ENCODE measurements at places on chromosomes 13 and 19.

GRCh38 chr13:113275387-113275786, 21.7 kb upstream of the LAMP1 start:
- peak; percentile 70 for DNase-seq

DNA sequence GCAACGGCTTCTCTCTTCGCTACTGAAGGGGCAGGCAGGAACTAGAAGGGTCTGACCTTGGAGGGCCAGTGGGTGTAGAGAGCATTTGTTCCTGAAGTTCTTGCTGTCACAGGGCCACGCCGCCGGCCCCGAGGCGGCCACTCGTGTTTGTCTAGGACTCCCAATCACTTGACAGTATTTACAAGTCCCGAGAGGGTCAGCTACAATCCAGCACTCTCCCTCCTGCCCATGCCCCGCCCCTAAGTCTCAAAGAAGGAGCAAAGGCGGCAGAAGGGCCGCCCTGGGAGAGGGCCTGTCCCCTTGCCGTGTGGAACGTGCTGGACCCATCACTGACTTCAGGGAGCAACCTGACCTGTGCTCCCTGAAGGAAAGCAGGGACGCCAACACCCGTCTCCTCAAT, 118.5 kb downstream of the STK24 start:
- no peak for DNase-seq

- DNase-seq: no peak
Observed at GRCh38 chr19:29643361-29643935, 21.8 kb upstream of the PLEKHF1 start.

DNA sequence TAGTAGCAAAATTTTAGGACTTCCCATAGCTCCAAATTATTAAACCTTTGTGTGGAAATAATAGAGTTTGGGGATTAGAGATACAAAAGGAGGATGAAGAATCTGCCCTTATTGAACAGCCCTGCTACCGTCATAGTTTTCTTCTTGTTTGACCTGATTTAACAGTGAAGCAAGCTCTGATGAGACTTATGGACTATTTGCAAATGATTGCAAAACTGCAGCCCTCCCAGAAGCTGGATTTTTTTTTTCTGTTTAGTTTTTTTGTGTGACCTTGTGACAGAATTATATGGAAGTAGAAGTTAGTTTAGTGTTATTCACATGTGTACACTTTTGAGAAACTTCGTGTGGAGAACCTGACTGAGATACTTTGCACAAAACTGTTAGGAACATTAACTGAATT, 267.8 kb downstream of the KCNRG start:
- no peak for DNase-seq

- DNase-seq: no peak
Observed at GRCh38 chr13:42270857-42271215, 1.1 kb upstream of the AKAP11 start.

GRCh38 chr13:46654951-46655350, 102.0 kb downstream of the LRCH1 start:
- no peak for DNase-seq

DNA sequence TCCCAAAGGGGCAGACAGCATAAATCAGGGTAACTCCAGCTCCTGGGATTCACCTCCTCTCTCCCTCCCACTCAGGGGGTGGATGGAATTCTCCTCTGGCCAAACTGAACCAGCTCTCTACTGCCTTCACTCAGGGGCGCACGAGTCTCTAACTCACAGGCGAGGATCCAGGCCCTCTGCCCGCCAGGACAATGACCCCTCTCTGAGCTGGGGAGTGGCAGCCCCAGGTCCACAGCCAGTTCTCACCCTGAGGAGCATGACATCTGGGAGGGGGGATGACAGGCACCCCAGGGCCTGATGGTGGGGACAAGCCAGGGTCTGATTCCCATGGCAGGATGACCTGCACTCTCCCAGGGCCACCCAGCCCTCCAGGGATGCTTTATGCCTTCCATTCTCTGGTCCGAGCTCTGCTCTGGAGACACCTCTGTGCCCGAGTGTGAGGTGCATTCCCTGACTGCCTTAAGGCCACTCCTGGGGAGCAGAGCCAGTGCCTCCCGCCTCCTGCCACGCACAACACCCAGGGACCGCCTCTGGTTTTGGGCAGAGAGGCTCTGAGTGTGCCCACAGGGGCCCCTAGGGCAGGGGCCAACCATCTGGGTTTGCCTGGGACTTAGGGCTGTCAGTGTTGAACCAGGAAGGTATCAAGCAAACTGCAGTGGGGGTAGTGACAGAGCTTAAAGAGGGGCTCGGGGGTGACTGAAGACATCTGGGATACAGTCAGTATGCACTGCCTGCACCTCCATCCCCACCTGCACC, 66.2 kb downstream of the GNG7 start:
- DNase-seq: no peak

DNA sequence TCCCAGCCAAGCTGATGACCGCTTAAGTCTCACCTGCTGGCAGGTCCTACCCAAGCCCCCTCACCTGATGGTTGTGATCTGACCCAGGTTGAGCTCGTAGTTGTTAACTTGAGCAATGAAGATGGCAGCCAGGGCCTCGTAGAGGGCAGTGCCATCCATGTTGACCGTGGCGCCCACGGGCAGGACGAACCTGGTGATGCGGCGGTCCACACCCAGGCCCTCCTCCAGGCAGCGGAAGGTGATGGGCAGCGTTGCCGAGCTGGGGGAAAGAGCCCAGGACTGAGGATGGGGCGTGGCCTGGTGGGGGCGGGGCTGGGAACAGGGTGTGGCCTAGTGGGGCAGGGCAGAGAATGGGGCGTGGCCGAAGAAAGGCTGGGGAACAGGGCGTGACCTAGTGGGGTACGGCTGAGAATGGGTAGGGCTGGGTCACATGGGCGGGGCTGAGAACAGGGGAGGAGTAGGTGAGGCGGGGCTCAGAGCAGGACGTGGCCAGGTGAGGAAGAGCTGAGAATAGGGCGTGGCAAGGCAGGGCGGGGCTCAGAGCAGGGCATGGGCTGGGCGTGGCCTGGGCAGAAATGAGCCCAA, 12.9 kb downstream of the OR7C2 start:
- DNase-seq: no peak

- DNase-seq: no peak
Observed at GRCh38 chr13:40153516-40153915, 498.1 kb downstream of the COG6 start.

- peak; percentile 29 for DNase-seq
Observed at GRCh38 chr13:110628477-110628793, 13.1 kb downstream of the NAXD start.

DNA sequence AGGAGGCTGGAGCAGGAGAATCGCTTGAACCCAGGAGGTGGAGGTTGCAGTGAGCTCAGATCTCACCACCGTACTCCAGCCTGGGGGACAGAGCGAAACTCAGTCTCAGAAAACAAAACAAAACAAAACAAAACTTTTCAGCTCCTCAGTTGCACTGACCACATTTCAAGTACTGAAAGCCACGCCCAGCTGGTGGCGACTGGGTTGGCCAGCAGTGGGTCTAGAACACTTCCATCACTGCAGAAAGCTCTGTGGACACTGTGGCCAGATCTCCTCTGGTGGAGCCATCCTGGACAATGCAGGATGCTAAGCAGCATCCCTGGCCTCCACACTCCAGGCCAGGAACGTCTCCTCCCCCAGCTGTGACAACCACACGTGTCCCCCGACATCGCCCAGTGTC, 21.1 kb downstream of the TLE2 start:
- no peak for DNase-seq

- DNase-seq: no peak
Observed at GRCh38 chr13:25225970-25226369, 53.9 kb upstream of the AMER2 start.

DNA sequence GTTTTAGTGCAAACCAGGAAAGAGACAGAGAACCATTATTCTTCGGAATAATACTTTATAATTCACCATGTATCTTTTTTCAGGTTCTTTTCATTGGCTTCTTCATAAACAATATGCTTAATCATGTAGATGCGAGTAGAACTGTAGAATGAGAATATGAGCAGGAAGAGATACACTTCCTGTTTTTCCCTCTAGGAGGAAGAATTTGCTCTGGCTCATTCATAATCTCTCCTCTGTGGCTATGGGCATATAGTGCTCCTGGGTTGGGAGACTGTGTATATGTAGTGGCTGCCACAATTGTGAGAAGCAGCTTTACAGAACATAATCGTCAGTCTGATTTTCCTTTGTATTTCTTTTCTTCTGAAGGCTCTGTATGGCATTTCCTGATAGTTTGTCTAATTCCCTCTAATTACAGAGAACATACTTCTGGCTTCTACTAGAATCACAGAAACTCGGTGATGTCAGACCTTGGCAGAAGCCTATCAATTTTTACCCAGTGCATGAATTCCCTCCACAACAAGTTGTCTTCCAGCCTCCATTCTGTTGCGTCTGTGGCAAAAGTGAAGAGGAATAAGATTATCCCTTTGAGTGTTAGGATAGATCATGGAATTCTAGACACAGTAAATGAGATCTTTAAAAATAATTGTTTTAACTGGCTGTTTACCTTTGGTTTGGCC, 2.9 kb upstream of the DCLK1 start:
- DNase-seq: peak; percentile 53

GRCh38 chr19:51016798-51017683, 2.5 kb downstream of the KLK10 start:
- peak; percentile 39 for DNase-seq

GRCh38 chr13:105343134-105343806, 1192.2 kb downstream of the EFNB2 start:
- DNase-seq: peak; percentile 22

- no peak for DNase-seq
Observed at GRCh38 chr13:98450539-98451111, 126.3 kb downstream of the STK24 start.

GRCh38 chr19:11288349-11288748, 7.6 kb upstream of the TSPAN16 start:
- DNase-seq: peak; percentile 50

DNA sequence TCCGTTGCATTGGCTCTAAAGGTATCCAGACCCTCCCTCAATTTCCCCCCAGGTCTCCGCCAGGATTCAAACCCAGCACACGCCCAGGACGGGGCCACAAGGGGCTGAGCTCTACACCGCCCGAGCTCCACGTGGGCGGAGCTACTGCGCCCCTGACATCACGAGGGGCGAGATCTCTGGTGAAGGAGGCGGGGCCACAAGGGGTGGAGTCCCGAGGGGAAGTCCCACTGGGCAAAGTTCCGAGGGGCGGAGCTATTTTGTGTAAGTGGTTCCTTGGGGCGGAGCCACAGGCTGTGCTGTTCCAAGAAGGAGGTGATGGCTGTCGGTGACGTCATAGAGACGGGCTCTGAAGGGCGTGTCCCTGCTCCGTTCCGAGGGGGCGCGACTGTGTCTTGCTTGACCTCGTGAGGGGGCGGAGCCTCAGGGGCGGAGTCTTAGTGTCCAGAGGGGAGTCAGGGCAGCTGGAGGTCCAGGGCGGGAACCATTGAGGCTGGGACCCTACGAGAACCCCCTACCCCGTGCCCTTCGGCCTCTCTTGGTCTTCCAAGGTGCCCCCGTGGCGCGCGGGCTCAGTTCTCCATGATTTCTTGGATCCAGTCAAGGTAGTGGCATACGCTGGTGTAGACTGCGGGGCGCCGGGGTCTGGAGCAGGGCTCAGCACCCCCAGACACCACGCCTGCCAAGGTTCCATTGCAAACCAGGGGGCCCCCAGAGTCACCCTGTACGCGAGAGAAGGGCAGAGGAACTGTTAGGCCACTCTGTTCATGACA, 1.3 kb upstream of the KLK8 start:
- DNase-seq: no peak

GRCh38 chr13:65417953-65418352, 1812.2 kb downstream of the PCDH9 start:
- no peak for DNase-seq

- no peak for DNase-seq
Observed at GRCh38 chr19:7983995-7984837, 21.2 kb downstream of the ELAVL1 start.

DNA sequence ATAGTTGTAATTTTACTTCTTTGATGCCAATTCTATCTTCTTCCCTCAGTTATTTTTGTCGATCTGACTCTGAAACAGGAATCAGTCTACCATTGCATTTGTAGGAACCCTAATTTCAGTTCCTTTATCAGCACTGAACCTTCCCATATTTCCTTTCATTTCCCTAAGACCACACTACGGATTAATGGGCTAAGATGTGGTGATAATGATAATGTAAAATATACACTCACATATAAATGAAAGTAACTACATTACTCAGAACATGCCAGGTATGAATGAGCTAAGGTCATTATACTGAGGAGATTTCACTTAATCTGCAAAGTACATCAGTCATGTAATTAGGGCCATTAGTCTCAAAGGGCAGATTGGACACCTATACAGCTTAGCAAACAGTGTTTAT, 60.2 kb upstream of the RFC3 start:
- DNase-seq: no peak
